ENCODE measurements at places on chromosomes 2 and 18.
A peak's percentile ranks its signal among the peaks of the same experiment; 100 is the strongest.

DNA sequence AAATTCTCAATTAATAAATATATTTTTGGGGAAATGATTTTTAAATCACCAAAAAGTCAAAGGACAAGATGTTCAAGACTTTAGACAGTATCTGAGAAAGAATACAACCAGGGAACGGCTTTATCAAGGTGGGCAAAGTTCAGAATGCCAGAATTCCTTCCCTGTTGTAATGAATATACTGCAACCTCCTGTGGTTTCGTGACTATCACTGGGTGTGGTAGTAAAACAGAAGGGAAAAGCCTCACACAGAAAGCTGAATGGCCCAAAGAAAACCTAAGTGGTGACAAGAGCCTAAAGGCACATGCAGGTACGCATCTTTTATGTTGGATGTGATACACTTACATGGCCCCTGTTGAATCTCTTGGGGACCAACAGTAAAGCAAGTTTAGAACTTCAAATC is 37.1 kb downstream of the MBD2 start:
- no peak for DNase-seq

- no peak for DNase-seq
These were observed 53.6 kb upstream of the EML6 start for GRCh38 chr2:54669677-54670484.

DNA sequence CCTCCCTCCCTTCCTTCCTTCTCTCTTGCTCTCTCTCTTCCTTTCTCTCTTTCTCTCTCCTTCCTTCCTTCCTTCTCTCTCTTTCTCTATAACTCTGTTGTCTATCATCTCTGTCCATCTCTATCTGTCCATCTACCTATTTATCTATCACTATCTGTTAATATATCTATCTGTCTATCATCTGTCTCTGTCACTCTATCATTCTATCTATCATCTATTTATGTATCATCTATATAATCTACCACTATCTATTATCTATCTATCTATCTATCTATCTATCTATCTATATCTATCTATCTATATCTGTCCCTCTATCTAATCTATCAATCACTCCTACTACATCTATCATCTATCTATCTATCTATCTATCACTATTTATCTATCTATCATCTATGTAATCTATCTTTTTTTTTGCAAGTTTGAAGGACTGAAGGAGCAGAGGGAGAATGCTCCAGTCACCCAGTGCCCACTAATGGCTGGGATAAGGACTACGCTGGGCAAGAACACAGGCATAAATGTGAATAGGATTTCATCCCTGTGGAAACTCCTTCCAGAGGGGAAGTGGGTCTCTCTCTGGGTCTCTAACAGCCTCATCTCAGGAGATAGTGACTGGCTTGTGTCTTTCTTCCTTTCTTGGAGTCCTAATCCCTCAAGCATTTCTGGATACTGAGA is 427.0 kb downstream of the LPIN1 start:
- no peak for DNase-seq

GRCh38 chr18:69326094-69326493 is 74.6 kb upstream of the DOK6 start:
- no peak for DNase-seq

- DNase-seq, result no peak
These were observed 435.1 kb upstream of the CDH20 start for GRCh38 chr18:60898111-60898510.

DNA sequence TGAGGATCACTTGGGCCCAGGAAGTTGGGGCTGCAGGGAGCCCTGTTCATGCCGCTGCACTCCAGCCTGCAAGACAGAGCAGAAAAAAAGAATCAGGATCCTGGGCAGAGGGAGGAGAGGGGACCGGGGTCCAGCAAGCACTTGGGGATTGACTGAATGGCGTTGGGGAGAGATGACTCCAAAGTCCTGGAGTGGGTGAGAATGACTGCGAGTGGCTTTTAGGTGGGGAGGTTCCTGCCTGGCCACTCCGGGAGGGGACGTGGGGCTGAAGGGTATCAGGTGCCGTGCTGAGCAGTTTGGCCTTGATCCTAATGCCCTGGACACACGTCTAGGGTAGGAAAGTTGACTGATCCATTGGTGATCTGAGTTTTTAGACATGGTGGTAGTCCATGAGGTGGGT is 3.5 kb upstream of the NFATC1 start:
- no peak for DNase-seq

GRCh38 chr2:37585982-37586621 is 85.3 kb downstream of the CDC42EP3 start:
- no peak for DNase-seq

DNA sequence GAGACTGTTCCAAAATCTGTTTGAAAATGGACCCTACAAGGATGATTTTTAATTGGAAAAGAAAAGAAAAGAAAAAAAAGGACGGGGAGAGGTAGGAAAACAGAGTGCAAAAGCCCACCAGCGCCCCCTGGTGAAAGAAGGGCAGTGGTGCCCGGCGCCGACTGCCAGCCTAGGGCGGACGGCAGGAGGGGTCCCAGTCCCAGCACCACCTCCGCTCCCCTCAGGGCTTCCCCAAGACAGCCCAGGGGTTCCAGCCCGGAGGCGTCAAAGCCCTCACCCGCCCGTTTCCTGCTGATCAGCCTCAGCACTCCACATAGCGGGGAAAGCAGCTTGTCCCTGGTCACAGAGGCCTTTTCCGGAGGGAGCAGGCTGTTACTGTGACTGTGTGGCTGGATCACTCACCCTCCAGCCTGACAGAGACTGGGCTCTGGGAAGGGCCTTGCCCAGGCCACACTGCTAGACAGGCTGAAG is 213.9 kb downstream of the TFCP2L1 start:
- DNase-seq, result peak; percentile 98

DNA sequence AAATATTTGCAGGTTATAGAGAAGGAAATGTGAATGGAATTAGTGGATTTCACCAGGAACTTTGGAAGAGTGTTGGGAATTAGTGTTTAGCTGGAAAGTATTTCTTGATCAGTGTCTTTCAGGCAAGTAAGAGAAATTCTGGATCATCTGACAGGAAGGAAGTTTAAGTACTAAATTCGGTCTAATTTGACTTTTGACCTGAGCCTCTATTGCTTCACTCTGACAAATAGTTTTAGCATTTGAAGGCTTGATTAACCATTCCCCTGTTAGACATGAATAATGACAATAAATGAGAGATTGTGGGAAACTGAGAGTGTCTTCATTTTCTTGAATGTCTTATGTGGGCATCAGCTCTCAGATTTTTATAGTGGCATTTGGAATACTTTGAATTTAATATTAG is 16.0 kb downstream of the CCNT2 start:
- DNase-seq, result no peak

GRCh38 chr2:197399887-197400540 is 34.8 kb downstream of the SF3B1 start:
- DNase-seq, result no peak

- no peak for DNase-seq
These were observed 3.3 kb downstream of the AFG3L2 start for GRCh38 chr18:12373771-12374116.

DNA sequence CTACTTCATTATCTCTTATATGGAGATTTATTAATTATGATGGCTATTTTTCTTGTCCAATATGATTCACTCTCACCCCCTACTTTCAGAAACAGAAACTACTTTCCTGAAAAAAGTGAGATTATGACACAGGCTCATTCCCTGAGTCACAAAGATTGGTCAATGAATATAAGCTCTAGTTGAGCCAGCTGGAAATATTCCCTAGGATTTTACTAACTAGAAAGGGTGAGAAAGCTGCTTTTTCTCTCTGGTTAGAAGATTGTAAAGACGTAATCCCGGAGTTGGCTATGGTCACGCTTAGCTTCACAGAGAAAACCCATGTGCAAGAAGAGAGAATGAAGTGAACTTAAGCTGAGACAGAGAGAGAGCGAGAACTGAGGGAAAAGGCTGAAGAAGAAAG is 223.7 kb upstream of the SMAD7 start:
- DNase-seq, result no peak

DNA sequence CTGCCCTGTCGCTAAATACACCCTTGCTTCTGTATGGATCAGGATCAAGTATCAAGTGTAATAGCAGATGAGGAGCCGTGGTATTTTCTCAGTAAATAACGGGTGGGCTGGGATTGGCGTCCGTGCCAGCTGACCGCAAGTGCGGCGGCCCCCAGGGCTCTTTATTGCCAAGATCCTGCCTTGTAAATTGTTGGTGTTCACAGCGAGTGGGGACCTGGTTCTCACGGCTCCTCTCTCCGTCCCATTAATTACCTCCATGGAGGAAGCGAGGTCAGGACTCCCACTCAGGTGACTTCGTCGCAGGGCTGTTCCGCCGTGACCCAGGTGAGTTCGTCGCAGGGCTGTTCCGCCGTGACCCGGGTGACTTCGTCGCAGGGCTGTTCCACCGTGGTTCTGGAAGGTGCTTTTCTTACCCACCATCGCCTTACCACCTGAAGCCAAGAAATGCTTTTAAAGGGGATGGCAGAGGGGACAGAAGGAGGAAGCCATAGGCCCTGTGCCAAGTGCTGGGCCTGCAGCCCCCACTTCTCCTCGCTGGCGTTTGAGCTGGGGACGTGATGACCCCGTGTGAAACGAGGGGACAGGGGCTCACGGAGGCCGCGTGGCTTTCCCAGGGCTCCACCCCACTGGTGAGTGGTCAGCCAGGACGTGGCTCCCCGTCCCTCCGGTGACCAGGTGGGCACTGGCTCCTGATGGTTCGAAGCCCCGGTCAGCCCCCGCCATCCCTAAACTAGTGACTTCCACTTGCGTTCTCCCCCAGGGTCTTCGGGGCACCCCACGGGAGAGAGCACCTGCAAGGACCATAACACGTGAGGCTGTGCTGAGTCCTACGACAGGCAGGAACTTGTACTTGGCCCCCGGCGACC is 118.4 kb downstream of the TWIST2 start:
- DNase-seq, result no peak

Data from H1 (cell line).